ENCODE measurements at places on chromosomes 5 and 9. TPM values are rescaled to one million over a fixed set of nuclear protein-coding genes. Genes with fewer than 3 reads are reported as not detected.

NR5A1 gene
- total RNA-seq, result 0.28 TPM

PCDHA12 gene
- total RNA-seq, result 1.5 TPM

TICAM2 gene
- 3.1 TPM for total RNA-seq

ACOT12 gene
- total RNA-seq, result not detected

SV2C gene
- 0.08 TPM for total RNA-seq

CCDC69 gene
- 19.9 TPM for total RNA-seq

EDIL3 gene
- total RNA-seq, result 0.63 TPM

IL4 gene
- total RNA-seq, result not detected

ALDH1A1 gene
- total RNA-seq, result 190 TPM
